ENCODE measurements at places on chromosomes 1 and 21.

GRCh38 chr1:12040457-12041051, 21.3 kb downstream of the MIIP start:
- peak; percentile 83 for DNase-seq

DNA sequence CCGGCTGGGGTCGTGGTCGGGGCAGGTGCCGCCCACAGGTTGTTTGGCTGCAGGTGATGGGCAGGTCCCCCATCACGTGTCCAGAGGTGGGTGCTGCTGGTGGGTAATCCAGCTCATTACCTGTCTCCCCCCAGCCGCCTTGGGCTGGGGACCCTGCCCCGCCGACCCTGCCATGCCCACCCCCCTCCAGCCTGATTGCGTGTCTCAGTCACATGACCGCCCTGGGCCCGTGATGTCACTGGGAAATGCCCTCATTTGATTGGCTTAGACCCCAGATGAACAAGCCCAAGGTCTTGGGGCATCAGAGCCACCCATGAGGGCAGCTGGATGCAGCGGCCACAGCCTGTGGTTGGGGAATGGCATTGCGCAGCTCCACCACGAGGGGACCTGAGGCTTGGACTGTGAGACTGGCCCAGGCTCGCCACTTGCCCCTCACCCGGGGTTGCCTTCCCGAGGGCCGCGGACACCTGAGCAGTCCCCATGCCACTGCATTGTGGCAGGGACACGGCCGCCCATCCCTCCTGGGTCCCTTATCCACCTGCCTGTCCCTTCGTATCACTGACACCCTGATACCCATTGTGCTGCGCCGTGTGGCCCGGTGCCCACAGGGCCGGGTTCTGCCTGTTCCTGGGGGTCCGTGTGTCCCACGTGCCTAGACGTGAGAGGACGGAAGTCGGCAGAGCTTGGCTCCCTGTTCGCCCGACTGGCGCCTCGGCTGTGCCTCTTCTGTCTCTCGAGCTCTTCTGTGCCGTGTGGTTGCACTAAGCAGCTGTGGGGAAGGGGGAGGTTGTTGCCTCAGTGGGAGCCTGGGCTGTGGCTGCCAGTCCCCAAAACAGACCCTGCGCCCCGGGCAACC, 68.0 kb downstream of the FAAP20 start:
- no peak for DNase-seq

DNA sequence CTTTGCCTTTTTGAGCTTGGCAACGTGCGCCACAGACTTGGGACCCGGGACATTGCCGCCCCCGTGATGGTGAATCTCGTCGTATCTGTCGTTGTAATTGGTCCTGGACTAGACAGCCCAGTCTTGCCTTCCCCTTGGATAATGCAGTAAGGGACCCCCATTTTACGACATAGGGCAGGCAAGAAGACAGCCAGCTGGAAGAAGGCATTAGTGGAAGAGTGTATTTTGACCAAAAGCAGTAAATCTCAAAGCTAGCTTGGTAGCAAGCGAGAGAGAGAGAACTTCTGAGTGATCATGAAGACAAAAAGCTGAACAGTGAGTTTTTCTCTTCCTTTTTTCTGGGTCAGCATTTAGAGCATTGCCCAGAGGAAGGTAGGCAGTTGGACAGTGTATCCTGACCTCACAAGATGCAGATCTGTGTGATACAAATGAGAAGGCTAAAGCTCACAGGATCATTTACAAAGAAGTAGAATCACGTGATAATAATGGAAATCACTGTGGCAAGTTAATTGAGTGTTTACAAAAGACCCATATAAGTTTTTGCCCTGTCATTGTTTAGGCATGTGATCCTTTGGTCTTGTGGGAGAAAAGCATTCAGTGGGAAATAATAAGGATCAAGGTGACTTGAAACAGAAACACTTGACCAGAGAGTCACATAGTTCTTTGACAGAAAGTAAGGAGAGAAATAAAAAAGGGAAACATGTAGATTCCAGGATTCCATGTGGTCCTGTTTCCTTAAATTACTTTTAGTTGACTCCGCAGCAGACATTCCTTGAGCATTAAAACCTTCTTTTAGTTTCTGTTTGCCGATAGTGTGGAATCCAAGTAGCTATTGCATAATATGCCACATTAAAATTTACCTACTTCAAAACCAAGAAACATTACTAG, 66.3 kb downstream of the CNST start:
- no peak for DNase-seq

GRCh38 chr1:184392067-184392466, 5.2 kb downstream of the C1orf21 start:
- DNase-seq, result no peak

- peak; percentile 76 for DNase-seq
Observed at GRCh38 chr1:30749691-30750583, 7.6 kb downstream of the LAPTM5 start.

- DNase-seq, result no peak
Observed at GRCh38 chr1:211196880-211197279, 62.3 kb upstream of the RCOR3 start.

DNA sequence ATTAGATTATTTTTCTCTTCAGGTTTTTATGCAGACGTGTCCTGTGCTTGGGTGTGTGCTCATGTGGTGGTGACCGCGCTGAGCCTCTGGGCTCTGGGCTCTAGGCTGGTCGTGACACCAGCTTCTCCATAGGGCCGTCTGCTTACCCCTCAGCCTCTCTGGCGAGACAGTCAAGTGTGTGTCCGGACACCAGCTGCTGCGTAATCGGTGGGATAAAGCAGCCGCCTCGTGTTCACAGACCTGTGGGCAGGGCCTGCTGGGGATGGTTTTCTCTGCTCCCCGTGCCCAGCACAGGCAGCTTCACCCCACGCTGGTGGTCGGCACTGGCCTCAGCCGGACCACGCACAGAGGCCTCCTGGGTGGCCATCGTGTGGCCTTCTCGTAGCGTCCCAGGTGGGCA, 33.6 kb upstream of the DIP2A start:
- DNase-seq, result no peak

DNA sequence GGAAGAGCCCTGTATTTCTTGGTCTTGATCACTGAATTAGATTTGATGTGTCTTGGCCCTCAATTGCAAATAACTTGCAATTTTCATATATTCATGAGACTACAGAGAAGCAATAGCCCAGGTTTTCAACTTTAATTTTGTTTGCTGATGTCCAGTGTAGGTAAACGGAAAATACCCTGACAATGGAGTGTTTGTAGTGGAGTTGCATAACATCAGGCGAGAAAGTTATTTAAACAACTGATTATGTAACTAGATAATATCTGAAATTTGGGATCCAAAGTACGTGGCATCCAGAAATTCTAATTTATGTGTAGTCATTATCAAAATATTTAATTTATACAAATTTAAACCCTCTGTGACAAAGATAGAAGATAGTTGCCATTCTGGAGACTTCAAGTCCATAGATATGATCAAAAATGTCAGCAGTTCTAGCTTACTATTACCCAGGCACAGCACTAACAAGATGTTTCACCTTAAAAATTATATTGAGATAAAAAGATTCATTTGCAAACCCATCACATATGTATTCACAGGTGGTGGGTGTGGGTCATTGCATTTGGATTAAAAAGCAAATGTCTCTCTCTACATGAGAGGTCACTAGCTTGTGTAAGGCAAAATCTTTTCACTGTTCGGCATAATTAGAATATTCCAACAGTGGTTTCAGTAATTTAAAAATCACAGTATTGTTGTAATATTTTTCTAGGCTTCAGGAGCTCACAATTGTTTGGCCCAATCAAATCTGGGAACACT, 150.7 kb downstream of the KCTD3 start:
- DNase-seq, result no peak

DNA sequence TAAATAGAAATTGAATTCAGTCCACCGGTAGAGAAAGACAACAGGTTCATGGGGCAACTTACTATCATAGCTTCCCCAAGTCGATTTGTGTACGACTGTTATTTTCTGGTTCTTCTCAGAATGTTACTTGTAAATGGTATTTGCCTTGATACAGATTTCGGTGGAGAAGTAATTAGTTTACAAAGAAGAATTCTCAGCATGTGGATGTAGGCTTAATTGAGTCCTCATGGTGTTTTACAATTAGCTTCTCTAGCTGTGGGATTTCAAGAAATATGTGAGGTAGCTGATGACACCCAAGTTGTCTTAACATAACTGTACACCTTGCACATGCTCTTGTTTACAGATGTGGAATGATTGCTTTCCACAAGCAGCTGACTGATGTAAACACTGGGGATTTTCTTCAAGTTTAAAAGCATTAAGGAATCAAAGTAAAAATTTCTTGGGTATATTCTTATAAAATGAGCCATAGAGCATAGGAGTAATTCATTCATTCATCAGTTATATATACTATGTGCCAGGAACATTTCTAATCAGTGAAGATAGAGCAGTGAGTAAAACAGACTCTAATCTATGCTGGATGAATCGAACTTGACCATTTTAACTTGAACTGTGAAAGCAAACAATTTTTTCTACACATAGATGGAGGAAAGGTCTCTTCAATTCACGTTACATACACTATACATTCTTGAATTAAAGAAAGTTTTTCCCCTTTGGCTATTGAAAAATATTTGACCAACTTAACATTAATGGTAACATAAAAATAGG, 1.4 kb downstream of the MACO1 start:
- no peak for DNase-seq

- no peak for DNase-seq
Observed at GRCh38 chr1:200302921-200303290, 106.9 kb downstream of the ZNF281 start.

DNA sequence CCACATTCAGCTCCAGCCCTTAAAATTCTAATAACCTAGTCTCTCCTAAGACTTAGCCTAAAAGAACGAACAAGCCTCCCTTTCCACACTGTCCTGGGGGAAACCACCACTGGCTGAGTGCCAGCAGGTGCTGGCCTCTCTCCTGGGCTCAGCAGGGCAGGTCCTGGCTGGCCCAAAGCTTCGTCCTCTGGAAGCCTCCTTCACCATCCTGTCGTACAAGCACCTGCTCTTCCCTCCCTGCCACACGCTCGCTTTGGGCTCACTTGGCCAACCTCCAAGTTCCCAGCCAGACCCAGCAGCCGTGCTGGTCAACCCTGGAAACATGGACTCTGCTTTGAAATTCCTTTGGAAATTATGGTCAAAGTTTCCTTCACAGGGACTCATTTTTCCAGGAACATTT, 58.2 kb upstream of the SLC25A33 start:
- DNase-seq, result no peak

GRCh38 chr1:151968058-151968457, 25.6 kb downstream of the S100A10 start:
- DNase-seq, result peak; percentile 86

DNA sequence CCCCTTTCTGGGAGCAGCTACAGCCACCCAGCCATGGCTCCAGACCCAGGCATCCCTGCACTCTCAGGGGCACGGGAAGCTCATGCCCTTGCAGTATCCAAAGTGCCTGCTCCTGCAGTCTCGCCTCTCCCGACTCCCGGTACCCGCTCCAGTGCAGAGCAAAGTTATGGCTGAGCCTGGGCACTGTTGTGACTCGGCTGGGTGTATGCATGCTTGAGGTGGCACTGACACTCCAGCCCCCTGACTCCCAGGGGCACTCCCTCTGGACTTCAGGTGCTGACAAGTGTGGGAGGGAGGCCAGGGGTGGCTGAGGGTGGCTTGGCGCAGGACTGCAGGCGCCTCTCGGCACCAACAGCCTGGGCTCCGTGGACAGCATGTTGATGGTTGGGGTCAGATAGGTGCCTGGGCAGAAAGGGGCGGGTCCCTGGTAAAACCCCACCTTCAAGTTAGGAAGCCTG, 580.1 kb upstream of the ADGRL2 start:
- DNase-seq, result no peak

- DNase-seq, result peak; percentile 56
Observed at GRCh38 chr1:157626099-157626498, 28.2 kb upstream of the FCRL4 start.

DNA sequence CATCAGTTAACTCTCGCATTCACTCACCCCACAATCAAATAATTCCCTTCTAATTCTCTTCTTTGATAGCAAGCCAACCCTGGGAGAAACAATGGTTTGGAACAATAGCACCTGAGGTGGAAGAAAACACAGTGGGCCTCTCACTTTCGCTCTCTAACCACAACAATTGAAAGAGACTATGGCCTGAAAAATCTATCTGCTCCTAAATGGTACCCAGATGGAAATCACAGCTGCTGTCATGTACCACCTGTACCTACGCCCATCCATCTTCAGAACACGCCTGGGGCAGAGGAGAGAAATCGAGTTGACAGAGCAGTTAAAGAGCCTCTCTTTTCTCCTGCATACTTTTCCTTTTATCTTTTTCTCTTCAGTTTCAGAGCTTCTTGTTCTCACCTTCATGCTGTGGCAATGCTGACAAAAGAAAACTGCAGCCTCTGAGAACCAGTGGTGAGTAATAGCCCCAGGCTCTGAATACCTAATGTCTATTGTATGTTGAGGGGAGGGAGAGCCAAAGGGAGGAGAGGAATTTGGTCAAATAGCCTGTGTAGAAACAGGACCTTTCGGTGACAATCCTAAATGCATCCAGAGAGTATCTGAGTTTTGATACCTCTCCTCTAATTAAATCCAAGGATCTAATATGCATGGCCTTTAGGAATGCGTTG, 57.7 kb downstream of the ZC3H11B start:
- no peak for DNase-seq

DNA sequence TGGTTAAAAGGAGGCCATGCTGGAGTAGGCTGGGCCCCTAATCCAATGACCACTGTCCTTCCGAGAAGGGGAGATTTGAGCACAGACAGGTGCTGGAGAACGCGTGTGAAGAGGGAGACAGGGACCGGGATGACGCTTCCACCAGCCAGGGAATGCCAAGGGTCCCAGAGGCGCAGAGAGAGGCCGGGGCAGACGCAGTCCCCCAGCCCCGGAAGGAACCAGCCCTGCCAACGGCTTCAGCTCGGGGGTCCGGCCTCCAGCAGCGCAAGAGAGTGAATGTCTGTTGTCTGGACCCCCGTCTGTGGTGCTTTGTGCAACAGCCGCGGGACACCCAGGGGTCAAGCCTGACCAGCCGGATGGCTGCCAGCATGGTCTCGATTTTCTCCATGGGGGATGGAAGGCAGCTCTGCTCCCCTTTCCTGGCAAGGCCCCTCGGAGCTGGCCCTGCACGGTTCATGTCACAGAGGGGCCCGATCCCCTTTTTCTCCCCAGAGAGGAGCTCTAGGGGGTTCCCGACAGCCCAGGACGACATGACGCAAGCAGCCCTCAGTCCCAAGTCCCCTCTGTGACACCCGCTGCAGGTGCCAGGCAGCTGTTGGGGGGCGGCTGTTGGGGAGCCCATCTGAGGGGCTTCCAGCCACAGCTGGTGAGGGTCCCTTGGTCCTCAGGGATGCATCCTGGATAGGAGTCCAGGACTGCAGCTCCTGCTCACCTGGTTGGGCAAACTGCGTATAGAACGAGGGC, 73.5 kb downstream of the SIK1 start:
- no peak for DNase-seq

- DNase-seq, result no peak
Observed at GRCh38 chr1:89850844-89851415, 30.1 kb downstream of the LRRC8D start.

DNA sequence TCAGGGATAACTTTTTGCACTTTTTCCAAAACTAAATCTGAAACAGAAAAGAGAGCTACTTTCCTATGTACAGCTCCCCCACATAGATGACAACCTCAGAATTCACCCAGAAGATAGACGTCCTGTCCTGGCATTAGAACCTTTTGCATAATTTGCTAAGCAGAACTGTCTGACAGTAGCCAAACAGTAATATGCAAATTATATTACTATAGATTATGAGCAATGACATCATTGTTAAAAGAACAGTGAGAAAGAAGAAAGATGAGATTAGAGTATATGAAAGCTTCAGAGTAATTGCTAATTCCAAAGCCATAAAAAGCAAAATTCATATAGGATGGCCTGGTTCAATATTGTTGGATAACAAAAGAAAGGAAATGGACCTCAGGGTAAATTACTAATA, 43.7 kb downstream of the SLC44A5 start:
- DNase-seq, result no peak

- no peak for DNase-seq
Observed at GRCh38 chr1:24323281-24323680, 4.1 kb downstream of the GRHL3 start.

GRCh38 chr1:157773493-157774350, 3.2 kb downstream of the FCRL2 start:
- DNase-seq, result peak; percentile 7
